ENCODE measurements at places on chromosomes 12 and 14.

- no peak for DNase-seq
Measured at GRCh38 chr12:65668981-65669695, 155.1 kb upstream of the HMGA2 start.

GRCh38 chr12:90484094-90484493, 470.9 kb downstream of the CCER1 start:
- DNase-seq, result no peak

GRCh38 chr14:92382677-92383076, 59.7 kb downstream of the SLC24A4 start:
- DNase-seq, result no peak

- DNase-seq, result no peak
Measured at GRCh38 chr14:24243336-24243836, 963 bp upstream of the TINF2 start.

GRCh38 chr14:37202812-37203211, 5.1 kb downstream of the MIPOL1 start:
- no peak for DNase-seq

DNA sequence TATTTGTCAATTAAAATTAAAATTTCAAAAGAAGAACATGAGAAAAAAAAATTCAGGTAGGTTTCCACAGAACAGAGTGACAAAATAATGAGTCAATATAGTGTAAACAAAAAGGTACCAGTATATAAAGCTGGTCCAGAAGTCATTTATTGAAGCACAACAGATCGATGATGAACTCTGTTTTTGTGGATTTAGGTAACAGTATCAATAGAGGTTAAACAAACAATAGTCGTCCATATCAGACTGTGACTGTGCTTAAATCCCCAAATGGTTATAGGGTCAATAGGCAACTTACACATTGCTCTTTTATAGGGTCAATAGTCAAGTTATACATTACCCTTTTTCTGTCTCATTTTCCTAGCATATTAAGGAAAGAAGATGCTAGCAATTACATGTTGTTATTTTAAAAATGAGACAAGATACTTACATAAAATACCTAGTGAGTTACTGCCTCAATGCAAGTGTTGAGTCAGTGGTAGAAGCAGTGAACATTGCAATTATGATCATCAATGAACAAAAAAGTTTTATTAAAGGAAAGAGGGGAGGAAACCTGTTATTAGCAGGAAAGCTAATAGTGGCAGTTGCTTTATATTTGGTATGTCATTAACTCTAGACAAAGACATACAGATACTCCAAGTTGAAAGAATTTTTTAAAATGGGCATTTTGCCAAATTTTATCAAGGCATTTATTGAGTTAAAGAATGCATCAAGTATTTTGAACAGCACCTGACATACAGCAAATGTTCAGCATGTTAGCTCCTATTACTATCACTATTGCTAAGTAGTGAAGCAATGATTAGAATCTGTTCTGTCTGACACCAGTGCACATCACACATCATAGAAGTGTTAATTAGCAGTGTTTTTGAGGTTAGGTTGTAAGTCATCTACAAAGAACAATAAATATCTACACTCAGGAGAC, 102.9 kb downstream of the CCER1 start:
- no peak for DNase-seq

- DNase-seq, result no peak
Measured at GRCh38 chr12:16118586-16118985, 158.9 kb downstream of the SLC15A5 start.

DNA sequence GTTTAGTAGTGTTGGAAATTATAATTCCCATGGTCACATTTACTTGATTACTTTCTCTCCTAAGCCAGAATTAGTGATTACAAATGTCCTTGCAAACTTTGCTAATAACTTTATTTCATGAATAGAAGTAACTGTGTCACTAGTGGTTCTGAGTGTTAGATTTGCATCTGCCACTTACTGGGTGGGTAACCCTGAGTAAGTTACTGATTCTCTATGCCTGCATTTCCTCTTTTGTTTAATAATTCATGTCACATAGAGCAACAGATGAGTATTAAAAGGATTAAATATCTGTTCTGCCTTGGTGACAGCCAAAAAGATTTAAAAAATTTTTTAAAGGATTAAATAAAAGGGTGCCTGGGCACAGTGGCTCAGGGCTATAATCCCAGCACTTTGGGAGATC, 78.6 kb downstream of the BHLHE41 start:
- no peak for DNase-seq

- DNase-seq, result no peak
Measured at GRCh38 chr12:124531281-124531745, 36.1 kb downstream of the NCOR2 start.

- peak; percentile 15 for DNase-seq
Measured at GRCh38 chr12:120710805-120711296, 593 bp downstream of the UNC119B start.

- no peak for DNase-seq
Measured at GRCh38 chr12:49325606-49326005, 2.6 kb downstream of the TROAP start.

- no peak for DNase-seq
Measured at GRCh38 chr14:53001787-53002378, 51.0 kb upstream of the FERMT2 start.

DNA sequence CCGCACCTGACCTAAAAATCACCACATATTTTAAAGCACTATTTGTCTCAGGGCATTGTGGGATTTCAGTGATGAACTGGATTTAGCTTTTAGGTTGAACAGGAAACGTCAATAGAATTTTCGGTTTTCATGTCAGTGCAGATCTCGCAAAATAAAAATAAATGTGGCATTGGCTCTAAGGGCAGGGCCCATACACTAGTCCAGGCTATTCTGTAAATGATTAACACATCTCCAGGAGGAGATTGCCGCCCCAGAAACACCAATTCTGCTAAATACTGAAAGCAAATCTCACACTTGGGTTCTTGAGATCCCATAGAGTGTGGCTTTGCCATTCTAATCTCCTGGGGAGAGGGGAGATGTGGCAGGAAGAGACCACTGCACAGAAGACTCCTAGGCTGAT, 1494.0 kb upstream of the TMEM132C start:
- no peak for DNase-seq

Data from stimulated activated naive CD8-positive, alpha-beta T cell treated with anti-CD3 and anti-CD28 coated beads, Interleukin-15, amount 100 ng/mL, for 72 hours (primary cell).